ENCODE measurements at places on chromosomes 7 and 10.

GRCh38 chr10:116417821-116418220 is 9.8 kb upstream of the PNLIPRP3 start:
- no peak for DNase-seq

- no peak for DNase-seq
Observed at GRCh38 chr10:101814466-101815071, 3.7 kb downstream of the OGA start.

DNA sequence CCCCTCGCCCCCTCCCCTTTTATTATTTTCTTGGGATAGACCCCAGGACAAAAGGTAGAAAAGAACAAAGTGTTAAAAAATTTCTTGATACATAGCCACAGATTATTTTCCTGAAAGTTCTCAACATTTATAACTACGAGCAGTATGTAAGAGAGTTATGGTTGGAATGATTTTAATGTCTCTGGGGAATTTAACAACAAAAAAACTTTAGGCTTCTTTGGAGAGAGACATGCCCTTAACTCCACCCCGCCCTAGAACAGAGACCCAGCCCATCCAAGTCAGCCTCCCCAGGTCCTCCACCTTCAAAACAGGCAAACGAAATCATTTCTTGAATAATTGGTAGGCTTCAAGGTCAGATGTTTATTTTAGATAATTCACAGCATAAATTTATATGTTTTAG is 97.1 kb downstream of the TCF7L2 start:
- no peak for DNase-seq

- no peak for DNase-seq
Observed at GRCh38 chr7:38558761-38559345, 72.3 kb downstream of the AMPH start.

DNA sequence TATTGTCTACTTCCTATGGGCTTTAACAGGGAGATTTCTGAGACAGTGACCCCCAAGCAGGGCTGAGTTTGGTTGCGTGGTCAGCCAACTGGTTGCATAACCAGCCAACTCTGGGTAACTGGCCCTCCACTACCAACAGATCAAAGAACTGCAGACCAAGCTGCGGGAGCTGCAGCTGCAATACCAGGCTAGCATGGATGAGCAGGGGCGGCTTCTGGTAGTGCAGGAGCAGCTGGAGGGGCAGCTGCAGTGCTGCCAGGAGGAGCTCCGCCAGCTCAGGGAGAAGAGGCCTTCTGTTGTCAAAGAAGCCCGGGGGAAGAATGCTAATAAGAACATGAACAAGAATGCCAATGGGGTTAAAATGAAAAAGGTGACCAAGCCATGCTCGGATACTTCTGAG is 15.7 kb upstream of the FLNC start:
- no peak for DNase-seq

DNA sequence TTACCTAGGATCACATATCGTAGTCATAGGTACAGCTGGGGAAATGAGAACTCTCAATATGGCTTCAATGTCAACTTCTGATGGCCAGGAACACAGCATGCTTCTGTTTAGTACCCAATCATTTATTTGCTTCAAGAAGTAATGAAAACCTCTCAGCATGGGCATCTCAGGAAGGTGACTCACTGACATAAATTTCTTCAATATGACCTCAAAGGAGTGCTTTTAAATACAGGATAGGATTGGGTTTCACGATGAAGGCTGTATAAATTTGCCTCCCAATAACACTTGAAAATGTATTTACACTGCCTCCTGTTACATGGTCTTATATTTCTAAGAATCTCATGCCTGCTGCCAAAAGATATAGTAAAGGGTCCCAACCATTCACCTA is 15.1 kb downstream of the ITGA8 start:
- no peak for DNase-seq

- DNase-seq, result no peak
Observed at GRCh38 chr10:26946102-26946811, 85.5 kb upstream of the ABI1 start.
